GM12892 (cell line): ENCODE measurements at places on chromosomes 12 and 14.
A peak's percentile ranks its signal among the peaks of the same experiment; 100 is the strongest.

DNA sequence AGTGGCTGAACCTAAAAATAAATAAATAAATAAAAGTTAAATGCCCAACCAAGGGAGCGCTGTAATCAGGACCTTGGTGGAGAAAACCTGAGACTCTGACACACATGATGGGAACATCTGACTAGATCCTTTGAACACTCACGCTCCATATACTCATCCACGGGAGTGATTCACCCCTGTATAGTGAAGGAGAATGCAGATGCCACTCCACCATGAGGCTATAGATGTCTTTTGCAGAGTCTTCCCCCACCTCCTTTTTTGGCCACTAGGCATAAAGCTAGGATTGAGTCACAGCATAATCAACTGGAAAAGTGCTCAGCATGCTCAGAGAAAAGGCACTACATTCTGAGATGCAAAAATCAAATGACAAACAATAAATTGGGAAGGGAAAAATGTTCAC lies 19.0 kb downstream of the ADAM20 start:
- no peak for DNase-seq

- DNase-seq: no peak
Observed at GRCh38 chr12:88643685-88644084, 63.4 kb upstream of the KITLG start.

- no peak for DNase-seq
Observed at GRCh38 chr12:59431266-59431665, 164.6 kb upstream of the SLC16A7 start.

- DNase-seq: no peak
Observed at GRCh38 chr14:59120921-59121320, 67.5 kb upstream of the DAAM1 start.

DNA sequence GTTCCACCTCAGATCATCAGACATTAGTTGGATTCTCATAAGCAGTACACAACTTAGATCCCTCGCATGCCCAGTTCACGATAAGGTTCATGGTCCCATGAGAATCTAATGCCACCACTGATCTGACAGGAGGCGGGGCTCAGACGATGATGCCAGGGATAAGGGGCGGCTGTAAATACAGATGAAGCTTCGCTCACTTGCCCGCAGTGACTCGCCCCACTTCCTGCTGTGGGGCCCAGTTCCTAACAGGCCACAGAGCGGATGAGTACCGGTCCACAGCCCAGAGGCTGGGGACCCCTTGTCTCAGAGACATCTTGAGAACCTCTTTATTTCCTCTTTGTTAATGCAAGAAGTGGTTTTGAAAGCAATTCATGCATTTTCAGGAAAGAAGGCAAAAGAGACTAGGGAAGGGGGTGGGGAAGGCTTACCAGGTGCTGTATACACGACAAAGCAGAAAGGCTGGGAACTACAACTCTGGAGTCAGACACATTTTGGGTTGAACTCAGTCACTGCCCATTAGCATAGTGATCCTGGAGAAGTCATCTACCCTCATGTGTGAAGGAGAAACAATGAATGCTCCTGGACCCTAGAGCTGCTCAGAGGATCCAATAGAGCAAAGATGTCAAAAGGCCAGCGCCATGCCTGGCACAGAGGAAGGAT lies 68.7 kb downstream of the EID3 start:
- DNase-seq: no peak

DNA sequence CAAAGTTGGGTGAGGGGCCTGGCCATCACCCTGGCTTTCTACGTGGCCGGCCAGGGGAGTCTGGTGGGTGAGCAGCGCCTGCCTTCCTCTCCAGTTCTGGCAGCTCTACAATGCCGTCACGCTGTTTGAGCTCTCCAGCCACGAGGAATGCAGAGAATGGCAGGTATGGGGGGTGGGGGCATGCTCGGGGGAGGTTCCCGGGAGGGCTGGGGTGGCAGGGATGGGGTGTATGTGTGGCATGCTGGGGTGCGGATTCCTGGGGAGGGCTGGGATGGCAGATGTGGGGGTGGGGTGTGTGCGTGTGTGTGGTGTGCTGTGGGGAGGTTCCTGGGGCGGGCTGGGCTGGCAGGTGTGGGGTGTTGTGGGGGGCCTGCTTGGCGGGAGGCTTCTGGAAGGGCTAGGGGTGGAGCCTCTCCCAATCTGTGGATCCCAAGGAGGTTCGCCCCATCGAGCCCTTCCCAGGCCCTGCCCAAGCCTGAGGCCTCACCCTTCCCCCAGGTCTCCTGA lies 18.5 kb downstream of the RHOF start:
- DNase-seq: no peak

GRCh38 chr12:108730365-108731104 lies 783 bp downstream of the CORO1C start:
- DNase-seq: peak; percentile 41

GRCh38 chr12:113860950-113861349 lies 105.2 kb downstream of the RBM19 start:
- no peak for DNase-seq

- no peak for DNase-seq
Observed at GRCh38 chr12:82963956-82964355, 277.2 kb downstream of the TMTC2 start.

- DNase-seq: no peak
Observed at GRCh38 chr14:102629808-102630350, 37.4 kb downstream of the RCOR1 start.

- DNase-seq: no peak
Observed at GRCh38 chr14:77962731-77963520, 163.0 kb downstream of the ADCK1 start.

GRCh38 chr14:103206023-103206481 lies 82.8 kb downstream of the TNFAIP2 start:
- no peak for DNase-seq

DNA sequence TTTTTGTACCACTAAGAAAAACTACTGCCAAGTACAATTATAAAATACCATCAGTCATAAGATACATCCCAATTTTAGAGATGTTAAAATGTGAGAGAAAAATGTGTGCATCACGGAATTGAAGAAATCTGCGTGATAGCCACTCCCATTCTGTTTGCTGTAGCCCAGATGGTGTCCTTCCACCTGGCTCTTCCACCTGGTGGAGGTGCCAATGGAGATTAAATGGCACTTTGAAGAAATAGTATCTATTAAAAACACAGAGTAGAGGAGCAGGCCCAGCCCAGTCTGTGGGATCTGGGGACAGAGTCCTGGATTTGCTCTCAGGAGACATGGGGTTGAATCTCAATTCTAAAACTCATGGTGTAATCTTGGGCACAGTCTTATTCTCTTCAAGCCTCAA lies 35.5 kb downstream of the TSPAN11 start:
- no peak for DNase-seq

GRCh38 chr12:80412343-80412953 lies 31.6 kb upstream of the PTPRQ start:
- no peak for DNase-seq

GRCh38 chr12:131863711-131864396 lies 30.6 kb upstream of the ULK1 start:
- peak; percentile 18 for DNase-seq

DNA sequence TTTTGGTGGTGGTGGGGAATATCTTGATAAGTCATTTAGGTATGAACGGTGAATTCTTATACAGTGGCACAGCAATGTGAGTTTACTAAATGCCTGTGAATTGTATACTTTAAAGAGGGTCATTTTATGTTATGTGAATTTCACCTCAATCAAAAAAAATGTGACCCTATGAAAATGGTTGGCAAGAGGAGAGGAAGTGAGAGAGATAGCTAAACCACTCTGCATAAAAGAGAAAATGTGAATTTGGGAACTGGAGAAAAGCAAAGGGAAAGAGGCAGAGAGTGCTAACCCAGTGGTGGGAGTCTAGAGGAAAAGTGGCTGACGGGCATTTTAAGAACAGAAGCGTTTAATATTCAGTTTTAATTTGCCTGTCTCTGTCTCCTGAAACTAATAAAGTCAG lies 93.8 kb downstream of the SLC38A6 start:
- DNase-seq: no peak

DNA sequence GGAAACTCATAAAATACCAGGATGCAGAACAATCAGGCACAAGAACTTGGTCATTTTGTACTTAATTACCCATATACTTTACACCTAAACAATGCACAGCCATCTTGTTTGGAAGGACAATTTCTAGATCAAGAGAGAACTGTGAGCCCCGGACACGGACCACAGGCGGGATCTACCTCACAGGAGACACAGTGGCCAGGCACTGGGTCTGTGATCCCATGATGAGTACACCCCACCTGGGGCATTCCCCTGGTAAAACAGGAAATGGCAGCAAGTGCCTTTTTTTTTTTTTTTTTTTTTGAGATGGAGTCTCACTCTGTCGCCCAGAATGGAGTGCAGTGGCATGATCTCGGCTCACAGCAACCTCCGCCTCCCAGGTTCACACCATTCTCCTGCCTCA lies 15.2 kb downstream of the GOLGA3 start:
- DNase-seq: no peak

GRCh38 chr12:122981036-122981471 lies 573 bp downstream of the ARL6IP4 start:
- no peak for DNase-seq

- DNase-seq: no peak
Observed at GRCh38 chr12:132277374-132277941, 51.9 kb downstream of the GALNT9 start.

DNA sequence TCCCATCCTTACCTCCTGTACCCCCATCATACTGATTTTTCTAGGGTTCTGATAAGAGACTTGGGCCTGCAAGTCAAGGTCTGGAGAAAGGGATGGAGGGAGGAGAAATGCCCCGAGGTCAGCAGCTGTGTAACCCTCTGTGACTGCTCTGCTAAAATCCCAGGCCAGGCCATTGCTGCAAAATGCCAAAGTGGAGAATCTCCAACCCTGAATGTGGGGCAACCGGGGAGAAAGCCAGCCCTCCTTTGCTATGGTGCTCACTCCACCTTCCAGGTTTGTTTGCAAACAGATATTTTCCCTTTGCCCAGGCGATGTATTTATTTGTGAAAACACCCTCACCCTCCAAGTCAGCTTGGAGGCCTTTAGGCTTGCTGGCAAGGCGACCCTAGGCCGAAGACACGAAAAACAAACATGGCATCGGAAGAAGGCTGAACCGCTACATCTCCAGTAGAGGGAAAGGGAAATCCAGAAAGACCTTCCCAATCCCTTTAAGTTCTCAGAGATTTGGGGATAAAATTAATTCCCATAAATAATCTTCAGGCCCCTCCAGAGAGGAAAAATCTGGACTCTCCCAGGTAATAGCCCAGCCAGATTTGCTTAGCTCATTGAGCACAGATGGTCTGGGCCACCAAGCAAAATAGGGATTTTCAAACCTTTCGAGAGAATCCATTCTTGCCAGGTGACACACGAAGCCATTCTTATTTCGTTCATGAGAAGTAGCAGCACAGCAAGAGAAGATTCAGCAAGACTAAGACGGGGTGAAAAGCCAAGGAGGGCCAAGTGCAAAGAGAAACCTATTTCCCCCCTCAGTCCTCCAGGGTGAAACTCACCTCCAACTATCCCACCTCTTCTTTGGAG lies 1.3 kb upstream of the TBX5 start:
- no peak for DNase-seq

- no peak for DNase-seq
Observed at GRCh38 chr12:46530373-46531056, 157.9 kb upstream of the SLC38A2 start.

- DNase-seq: no peak
Observed at GRCh38 chr12:59845293-59845692, 249.5 kb downstream of the SLC16A7 start.

- DNase-seq: no peak
Observed at GRCh38 chr14:98888927-98889835, 382.8 kb downstream of the BCL11B start.

DNA sequence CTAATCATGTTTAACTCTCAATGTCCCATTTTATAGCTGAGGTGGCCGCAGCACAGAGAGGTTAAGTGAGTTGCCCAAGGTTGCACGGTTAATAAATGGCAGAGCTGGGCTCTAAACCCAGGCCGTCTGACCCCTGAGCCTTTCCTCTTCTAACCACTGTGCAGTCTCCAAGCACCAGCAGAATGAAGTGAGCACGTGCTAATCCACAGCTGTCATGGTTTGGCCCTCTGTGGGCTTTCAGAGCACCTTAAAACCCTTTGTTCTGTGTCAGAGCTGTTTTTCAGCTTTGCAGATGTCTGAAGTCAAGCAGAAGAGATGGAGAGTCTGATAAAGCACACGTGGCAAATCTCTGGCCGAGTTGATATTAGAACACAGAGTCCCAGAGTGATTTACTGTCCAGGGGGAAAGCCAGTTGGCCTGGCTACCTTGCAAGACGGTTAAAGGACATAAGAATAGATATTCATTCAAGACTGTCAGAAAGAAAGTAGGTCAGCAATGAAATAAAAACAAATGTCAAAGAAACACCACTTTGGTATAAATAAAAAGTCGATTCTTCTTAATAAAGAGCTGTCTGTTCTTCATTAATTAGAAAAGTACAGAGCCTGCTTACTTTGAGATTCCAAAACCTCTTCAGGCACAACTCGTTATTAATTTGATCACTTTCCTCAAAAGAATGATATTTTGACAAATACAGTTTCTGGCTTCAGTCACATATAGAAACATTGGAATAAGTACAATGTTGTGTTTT lies 107.3 kb downstream of the CRADD start:
- DNase-seq: no peak

DNA sequence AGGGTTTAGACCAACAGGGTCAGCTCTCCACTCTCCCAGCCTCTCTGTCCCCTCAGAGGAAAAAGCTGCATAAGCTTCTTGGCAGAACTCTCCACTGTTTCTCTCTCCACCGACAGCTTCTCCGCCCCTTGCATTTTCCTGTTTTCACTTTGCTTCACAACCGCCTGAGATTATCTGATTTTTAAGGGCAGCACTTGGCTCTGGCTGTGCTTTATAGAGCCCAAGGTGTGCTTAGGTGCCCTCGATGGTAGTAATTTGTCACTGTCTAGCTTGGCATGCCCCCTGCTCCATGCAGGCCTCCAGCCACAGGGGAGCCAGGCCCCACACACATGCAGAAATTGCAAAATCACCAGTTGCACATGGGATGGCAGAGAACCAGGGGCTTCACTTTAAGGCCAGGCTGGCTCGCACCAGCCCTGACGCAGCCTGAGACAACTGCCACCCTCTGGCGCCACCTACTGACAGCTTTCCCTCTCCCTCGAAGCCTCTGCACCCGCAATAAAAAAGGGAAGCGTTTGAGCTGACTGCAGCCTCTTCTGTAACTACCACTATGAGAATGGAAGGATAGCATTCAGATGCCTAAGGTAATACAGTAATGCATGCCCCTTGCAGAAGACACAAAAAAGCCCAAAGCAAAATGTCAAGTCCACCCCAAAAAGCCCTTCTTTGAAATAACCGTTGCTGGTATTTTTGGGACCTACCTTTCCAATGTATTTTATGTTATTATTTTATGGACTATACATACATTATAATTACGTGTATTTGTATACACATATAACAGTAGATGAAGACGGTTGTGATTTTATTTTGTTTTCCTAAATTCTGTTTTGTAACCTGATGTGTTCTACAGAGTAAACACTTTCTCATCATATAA lies 32.0 kb upstream of the RIMBP2 start:
- DNase-seq: peak; percentile 49

- DNase-seq: no peak
Observed at GRCh38 chr12:89971880-89972279, 263.2 kb upstream of the ATP2B1 start.

GRCh38 chr12:24948420-24948756 lies 513 bp downstream of the BCAT1 start:
- DNase-seq: no peak
